Right forelimb (tissue), 1 donor: ENCODE measurements at places on chromosomes 12 and 14.

GRCh38 chr14:23573384-23574015 is 5.1 kb downstream of the JPH4 start:
- DNase-seq: no peak

GRCh38 chr12:62679608-62680007 is 213.0 kb downstream of the MON2 start:
- no peak for DNase-seq

DNA sequence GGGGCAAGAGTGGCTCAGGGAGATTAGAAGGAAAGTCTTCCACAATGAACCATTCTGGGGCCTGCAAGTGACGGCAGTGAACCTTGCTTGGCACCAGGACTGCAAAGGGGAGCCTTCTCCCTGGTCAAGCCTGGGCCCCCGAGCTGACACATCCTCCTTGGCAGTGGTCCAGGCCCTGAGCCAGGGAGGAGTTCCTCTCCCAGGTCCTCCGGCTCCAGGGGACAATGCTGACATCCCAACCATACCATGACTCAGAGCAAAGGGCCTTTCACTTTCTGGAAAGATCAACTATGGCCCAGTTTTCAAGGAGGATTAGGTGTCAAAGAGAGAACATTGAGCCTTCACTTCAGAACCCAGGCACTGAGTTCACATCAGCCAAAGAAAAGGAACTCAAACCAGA is 756.5 kb upstream of the TBX3 start:
- DNase-seq: no peak

- DNase-seq: peak; percentile 54
Measured at GRCh38 chr12:45543887-45544286, 185.6 kb upstream of the ARID2 start.

DNA sequence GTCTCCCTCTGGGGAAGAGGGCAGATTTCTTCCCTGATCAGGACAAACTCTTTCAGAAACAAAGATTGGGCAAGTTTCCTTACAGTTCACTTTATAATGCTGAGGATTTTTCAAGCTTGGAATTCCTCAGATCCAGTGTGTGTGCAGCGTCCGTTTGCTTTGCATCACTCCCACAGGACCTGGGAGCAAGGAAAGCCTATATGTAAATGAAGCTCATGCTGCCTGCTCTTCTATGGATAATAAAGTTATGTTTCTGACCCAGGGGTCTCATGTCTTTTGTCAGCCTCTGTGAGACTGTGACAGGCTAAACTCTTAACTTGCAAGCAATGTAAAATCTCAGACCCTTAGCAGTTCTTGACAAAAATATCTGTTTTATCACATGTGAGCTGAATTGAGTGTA is 41.6 kb downstream of the TRHDE start:
- DNase-seq: no peak

DNA sequence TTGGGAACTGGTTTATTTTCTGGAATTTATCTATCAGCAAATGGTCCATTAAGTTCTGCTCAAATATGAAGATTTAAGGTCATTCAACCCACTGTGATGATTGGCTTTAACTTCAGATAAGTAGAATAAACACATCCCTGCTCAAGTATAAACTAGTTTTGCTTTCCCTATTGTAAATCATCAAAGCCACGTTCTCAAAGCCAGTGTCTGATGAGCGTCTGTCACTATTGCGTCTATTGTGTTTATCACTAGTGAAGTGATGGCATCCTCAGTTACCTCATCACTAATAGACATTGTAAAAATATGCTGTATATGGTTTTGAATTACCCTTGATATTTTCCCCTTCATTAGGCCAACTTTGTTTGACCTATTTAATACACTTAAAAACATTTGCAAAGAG is 351.3 kb downstream of the BCAT1 start:
- DNase-seq: no peak

GRCh38 chr12:7856516-7856915 is 16.2 kb downstream of the SLC2A14 start:
- DNase-seq: no peak

DNA sequence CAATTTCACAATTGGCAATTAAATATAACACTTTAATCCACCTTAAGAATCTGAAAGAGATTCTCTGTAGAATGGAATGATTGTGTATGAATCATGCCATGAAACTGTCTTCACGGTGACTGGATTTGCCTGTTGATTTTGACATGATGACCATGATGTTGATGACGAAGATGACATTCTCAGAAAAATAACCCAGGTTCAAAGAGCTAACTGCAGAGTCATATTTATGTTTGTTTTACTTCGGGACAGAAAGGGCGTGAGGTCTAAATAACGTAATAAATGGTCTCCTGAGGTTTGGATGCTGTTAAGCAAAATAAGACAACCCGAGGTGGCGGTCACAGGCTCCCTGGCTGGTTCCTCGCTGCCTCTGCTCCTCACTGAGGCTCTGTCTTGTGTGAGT is 532.0 kb downstream of the TMEM121 start:
- no peak for DNase-seq

GRCh38 chr12:18261273-18261672 is at the start of gene PIK3C2G:
PIK3C2G (plus strand) TSS chr12:18261518; CDS start chr12:18282082, 20,564 bp downstream.
- no peak for DNase-seq

- DNase-seq: no peak
Measured at GRCh38 chr14:23401291-23401690, 6.8 kb downstream of the MYH6 start.

GRCh38 chr12:107584563-107584962 is 101.0 kb upstream of the PWP1 start:
- DNase-seq: no peak

- DNase-seq: no peak
Measured at GRCh38 chr12:71870416-71870815, 30.9 kb downstream of the TBC1D15 start.

DNA sequence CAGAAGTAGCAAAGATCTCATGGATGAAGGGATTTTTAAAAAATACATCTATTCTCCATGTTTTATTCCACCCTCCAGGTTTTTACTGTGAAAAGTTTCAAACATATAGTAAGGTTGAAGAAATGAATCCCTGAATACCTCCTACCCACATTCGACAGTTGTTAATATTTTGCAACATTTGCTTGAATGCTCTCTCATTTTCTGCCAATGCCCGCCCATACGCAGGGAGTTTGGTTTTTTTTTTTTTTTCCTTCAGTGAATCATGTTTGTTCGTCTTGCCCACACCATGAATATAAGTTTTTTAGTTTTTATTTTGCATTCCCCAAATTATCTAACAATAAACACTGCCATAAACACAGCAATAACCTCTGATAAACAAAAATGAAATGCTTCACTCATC is 82.9 kb downstream of the MAP1LC3B2 start:
- no peak for DNase-seq

DNA sequence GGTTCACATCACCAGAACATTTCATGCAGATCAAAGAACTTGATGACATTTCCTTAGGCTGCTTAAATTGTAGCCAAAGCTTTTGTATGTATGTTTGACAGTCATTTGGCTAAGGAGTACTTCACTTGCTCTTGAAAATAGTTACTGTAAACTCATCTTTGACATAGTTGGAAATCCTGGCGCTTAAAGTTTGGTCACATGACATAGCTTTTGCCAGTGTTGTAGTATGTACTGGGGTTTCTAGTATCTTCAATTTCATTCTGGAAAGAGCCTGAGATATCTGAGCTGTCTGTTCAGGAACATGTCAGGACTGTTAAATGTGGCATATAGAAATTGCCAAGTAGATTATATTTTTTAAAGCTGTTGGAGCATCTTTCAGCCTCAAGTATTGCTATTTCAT is 55.7 kb downstream of the WDR20 start:
- no peak for DNase-seq

DNA sequence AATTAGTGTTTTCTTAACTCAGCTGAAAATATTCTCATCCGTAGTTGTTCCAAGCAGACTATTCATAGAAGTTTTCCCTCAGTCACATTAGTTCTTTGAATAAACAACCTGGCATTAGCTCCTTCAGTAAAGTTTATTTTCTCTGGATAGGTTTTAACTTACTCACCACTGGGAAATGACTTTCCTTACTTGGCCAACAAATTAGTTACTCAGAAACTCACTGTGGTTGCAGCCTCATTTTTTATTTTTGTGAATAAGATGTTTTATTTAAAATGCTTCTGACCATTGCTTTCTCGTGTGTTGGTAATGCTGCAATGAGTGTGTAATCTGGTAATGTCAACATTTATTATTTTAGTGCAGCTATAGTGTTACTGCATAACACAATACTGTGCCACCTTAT is 74.9 kb downstream of the NOVA1 start:
- DNase-seq: no peak

DNA sequence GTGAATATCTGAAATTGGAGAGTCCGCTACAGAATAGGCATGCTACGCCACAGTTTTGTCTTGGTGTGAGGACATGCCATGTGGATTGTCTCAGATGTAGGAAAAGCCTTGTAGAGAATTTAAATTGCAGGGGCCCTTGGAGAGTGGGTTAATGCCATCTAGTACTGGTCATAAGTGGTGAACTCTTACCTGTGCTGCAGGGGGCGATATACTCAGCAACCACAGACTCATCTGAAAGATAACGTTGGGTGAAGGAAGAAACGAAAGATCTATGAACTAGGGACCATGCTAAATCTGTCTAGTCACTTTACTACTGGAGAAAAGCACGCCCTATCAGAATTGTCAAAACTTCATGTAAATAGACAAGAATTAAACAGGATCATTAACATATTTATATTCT is 33.7 kb upstream of the A2M start:
- no peak for DNase-seq

DNA sequence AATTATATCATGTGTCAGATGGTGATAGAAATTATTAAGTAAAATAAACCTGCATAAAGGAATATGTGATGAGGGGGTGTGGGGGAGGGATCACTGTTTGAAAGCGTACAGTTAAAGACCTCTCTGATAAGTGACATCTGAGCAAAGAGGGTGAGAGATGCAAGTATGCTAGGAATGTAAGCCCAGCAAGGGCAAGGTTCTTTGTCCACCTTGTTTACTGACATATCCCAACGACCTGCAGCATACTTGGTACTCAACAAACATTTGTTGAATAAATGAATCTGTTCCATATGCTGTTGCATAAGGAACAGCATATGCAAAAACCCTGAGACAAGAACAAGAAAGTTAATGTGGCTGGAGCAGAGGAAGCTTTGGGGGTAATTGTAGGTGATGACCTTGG is 12.0 kb upstream of the MDM1 start:
- no peak for DNase-seq

DNA sequence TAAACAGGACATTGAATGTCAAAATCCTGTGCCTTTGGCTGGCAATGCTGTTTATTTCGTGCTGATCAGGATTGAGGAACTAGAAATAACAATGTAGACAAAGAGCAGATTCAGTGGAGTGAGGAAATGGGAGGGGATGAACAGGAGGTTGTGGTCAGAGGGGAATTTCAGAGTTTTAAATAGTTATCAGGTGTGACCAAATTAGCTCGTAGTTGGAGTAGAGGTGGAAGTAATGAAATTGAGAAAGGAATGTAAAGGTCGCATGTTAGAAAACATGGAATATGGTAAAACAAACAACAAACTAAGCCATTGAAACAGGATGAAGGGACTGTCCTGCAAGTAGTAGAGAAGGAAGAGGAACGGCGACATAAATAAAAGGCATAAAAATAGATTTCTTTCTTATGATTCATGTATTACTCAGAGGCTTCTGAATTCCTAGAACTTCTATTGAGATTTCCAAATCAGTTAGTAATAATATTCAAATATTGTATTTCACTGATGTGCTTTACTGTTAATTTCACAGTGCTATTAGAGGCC is 9.5 kb upstream of the SAV1 start:
- no peak for DNase-seq

DNA sequence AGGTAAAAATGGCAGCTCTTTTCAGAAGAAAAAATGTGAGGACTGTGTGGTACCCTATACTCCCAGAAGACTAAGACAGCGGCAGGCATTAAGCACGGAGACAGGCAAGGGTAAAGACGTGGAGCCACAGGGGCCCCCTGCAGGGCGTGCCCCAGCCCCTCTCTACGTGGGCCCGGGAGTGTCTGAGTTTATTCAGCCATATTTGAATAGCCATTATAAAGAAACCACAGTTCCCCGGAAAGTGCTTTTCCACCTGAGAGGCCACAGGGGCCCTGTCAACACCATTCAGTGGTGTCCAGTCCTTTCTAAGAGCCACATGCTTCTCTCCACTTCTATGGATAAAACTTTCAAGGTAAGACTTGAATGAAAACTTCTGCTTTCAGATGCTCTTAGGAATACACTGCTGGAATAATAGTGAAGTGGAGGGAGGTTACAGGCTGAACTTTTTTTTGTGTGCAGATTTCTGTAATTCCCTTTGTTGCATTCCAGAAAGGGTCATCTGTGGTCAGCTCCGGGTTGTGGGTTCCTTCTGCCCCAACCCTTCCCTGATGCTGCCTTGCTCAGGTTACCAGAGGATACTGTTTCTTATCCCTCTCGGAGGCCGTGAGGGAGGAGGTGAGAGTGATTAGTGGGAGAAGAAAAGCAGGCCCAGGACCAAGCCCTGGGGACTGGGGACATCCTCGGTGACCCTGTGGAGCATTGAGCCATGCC is 58.4 kb downstream of the SLC25A47 start:
- no peak for DNase-seq

DNA sequence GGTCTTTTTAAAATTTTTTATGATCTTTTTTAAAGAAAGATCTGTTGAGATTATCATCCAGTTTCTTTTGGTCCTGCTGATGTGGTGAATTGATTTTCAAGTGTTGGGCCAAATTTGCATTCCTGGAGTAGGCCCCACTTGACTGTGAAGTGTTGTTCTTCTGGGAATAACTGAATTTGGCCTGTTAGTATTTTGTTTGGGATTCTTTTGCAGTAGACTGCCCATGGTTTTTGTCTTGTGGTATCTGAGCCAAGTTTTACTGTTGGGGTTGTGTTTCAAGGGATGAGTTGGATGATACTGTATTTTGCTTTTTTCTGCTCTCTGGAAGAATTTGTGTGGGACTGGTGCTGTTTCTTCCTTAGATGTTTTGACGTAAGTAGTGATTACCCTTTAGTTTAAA is 4.0 kb upstream of the SYCP3 start:
- DNase-seq: no peak

GRCh38 chr14:25488961-25489360 is 439.0 kb upstream of the STXBP6 start:
- DNase-seq: no peak

DNA sequence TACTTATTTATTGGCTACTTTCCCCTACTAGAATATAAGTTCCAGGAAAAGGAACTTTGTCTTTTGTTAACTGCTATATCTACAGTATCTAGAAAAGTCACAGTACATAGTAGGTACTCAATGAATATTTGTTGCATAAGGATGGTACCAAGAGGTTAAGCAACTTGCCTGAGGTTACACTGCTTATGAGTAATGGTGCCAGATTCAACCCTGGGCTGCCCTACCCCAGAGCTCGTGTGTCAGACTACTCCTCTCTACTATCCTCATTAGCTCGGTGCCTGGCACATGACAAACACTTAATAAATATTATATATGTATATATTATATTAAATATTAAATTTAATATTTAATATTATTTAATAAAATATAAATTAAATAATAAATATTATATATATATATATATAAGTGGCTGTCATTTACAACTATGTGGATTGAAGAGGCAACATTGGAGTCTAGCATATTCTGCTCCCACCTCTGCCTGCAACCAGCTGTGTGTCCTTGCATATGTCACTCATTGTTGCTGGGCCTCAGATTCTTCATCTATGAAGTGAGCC is 25.4 kb downstream of the UTP20 start:
- DNase-seq: no peak
